ENCODE measurements at places on chromosomes 5 and 9. TPM values are rescaled to one million over a fixed set of nuclear protein-coding genes. Genes with fewer than 3 reads are reported as not detected.
A peak's percentile ranks its signal among the peaks of the same experiment; 100 is the strongest.

GRCh38 chr5:101977729-101978345, 318.2 kb downstream of the SLCO4C1 start:
- H3K36me3 ChIP-seq = no peaks in the 10 kb centered on the region
- H3K27me3 ChIP-seq = no peaks in the 10 kb centered on the region
- DNase-seq = no peak
- no peak overlapping the region for H3K4me3 ChIP-seq
- no peak overlapping the region for H3K27ac ChIP-seq

ADCY2 gene
- 5.8 TPM for total RNA-seq

SPATA31C1 gene
- total RNA-seq = not detected

ZNF618 gene
- total RNA-seq = 24.2 TPM

LHX3 gene
- not detected for total RNA-seq

IL17B gene
- not detected for total RNA-seq

GRCh38 chr5:76408104-76408654, 5.1 kb downstream of the IQGAP2 start:
- DNase-seq = no peak
- H3K36me3 ChIP-seq = no peaks in the 10 kb centered on the region
- H3K4me3 ChIP-seq = no peak overlapping the region
- H3K4me1 ChIP-seq = peaks cover 7% of the 10 kb centered on the region
- no peak overlapping the region for H3K27ac ChIP-seq
- H3K27me3 ChIP-seq = no peaks in the 10 kb centered on the region

UBE2QL1 gene
- total RNA-seq = 1.3 TPM

- H3K4me3 ChIP-seq = no peak overlapping the region
- no peaks in the 10 kb centered on the region for H3K27me3 ChIP-seq
- no peak for DNase-seq
- no peak overlapping the region for H3K27ac ChIP-seq
- no peaks in the 10 kb centered on the region for H3K4me1 ChIP-seq
Measured at GRCh38 chr5:69512740-69513260, 20.2 kb downstream of the OCLN start.

STKLD1 gene
- 0.48 TPM for total RNA-seq

AUH gene
- total RNA-seq = 23.2 TPM

COL23A1 gene
- 0.30 TPM for total RNA-seq

- H3K4me3 ChIP-seq = no peak overlapping the region
- no peaks in the 10 kb centered on the region for H3K27me3 ChIP-seq
- H3K4me1 ChIP-seq = no peaks in the 10 kb centered on the region
- DNase-seq = no peak
- no peak overlapping the region for H3K27ac ChIP-seq
Measured at GRCh38 chr9:116181853-116182610, 28.4 kb downstream of the PAPPA start.

GRCh38 chr9:111099199-111100008, 61.1 kb upstream of the LPAR1 start:
- H3K27ac ChIP-seq = no peak overlapping the region
- no peaks in the 10 kb centered on the region for H3K36me3 ChIP-seq
- no peaks in the 10 kb centered on the region for H3K4me1 ChIP-seq
- no peak for DNase-seq

DNA sequence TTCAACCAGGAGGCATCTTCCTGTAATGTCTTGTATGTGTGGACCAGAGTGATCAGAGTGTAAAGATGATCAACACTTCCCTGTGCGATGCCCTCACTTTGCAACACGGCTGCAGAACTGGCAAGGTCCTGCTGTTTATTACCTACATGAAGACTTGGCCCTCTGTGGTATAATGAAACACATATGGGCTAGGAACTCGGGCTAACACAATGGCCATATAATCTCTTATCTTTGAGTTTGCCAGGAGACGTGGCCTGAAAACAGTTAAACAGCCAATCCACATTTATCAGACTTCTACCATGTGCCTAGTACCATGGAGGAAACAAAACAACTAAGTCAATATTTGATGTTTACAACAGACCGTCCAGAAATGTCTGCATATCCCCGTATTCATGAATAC, 145.5 kb downstream of the ZNF462 start:
- H3K4me3 ChIP-seq = no peak overlapping the region
- no peaks in the 10 kb centered on the region for H3K36me3 ChIP-seq
- H3K4me1 ChIP-seq = no peaks in the 10 kb centered on the region

DNA sequence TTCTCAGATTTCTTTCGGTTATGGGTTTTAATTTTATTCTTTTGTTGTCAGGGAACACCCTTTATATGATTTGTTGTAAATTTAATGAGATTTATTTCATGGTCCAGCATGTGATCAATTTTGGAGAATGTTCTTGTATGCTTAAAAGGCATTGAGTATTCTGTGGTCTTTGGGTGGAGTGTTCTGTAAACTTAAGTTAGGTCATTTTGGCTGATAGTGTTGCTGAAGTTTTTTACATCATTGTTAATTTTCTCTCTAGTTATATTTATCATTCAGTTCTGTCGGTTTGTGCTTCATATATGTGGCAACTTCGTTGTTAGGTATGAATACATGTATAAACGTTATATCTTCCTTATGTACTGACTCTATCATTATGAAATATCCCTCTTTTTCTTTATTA, 55.5 kb downstream of the NIPBL start:
- peaks cover 3% of the 10 kb centered on the region for H3K4me1 ChIP-seq
- H3K4me3 ChIP-seq = no peak overlapping the region
- no peaks in the 10 kb centered on the region for H3K27me3 ChIP-seq
- no peak for DNase-seq
- H3K27ac ChIP-seq = no peak overlapping the region

TTC23L gene
- total RNA-seq = 3.3 TPM

CEP72 gene
- 4.0 TPM for total RNA-seq

PTCH1 gene
- total RNA-seq = 9.3 TPM

GRCh38 chr5:161572914-161573313, 26.4 kb upstream of the GABRB2 start:
- H3K4me1 ChIP-seq = no peaks in the 10 kb centered on the region
- H3K36me3 ChIP-seq = no peaks in the 10 kb centered on the region
- no peak overlapping the region for H3K27ac ChIP-seq
- no peaks in the 10 kb centered on the region for H3K27me3 ChIP-seq
- no peak for DNase-seq
- no peak overlapping the region for H3K4me3 ChIP-seq

FBP2 gene
- not detected for total RNA-seq

LMAN2 gene
- total RNA-seq = 90.0 TPM

DNA sequence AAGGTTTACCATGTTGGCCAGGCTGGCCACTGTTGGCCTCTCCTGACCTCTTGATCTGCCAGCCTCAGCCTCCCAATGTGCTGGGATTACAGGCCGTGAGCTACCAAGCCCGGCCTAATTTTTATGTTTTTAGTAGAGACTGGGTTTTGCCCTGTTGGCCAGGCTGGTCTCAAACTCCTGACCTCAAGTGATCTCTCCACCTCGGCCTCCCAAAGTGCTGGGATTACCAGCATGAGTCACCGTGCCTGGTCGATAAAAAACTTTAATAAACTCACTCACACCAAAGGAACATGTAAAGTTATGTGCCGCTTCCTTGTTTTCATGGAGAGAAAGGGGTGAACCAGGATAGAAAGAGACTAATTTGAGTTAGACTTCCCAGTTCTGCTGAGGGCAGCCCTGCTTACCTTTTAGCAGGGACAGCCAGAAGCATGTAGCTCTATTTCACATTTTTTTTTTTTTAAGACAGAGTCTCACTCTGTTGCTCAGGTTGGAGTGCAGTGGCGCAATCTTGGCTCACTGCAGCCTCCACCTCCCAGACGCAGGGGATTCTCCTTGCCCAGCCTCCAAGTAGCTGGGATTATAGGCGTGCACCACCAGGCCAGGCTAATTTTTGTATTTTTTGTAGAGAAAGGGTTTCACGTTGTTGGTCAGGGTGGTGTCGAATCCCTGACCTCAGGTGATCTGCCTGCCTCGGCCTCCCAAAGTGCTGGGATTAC, 11.4 kb upstream of the HAUS6 start:
- no peak overlapping the region for H3K4me3 ChIP-seq
- H3K27ac ChIP-seq = no peak overlapping the region
- H3K36me3 ChIP-seq = no peaks in the 10 kb centered on the region
- H3K27me3 ChIP-seq = no peaks in the 10 kb centered on the region
- no peak for DNase-seq

DNA sequence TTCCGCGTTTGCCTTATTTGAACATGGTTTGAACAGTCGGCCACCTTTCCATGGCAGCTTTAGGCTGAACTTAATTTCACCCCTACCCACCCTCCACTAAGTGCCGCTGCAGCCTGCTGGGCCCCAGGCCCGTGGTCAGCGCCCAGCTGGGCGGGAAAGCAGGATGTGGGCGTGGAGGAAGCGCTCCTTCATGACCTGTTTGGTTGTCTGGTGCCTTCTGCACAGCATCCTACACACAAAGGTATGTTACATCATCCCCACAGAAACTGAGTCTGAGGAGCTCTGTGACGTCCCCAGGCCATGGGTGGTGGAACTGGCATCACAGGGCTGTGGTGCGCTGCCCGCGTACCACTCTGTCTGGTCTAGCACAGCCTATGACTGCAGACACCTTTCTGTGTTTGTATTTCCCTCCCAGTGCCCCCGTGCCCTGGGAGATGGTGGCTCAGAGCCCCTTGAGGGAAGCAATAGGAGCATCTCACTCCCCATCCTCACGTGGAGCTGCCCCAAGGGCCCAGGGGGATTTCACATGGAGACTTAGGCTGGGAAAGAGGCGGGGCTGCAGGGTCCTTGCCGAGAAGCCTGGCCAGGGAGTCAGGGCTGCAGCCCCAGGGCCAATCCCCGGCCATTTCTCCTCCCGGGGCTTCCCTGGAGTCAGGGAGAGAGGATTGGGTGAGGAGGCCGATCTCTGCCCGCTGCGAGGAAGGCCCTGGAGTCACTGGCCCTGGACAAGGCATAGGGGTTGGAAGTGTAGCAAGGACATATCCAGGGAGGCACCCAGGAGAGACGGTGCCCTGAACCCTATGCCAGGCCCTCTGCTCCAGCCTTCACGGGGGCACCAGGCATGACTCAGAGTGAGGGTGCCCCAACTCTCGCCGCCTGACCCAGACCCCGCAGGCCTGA, 37.5 kb upstream of the SUSD3 start:
- H3K4me1 ChIP-seq = no peaks in the 10 kb centered on the region
- H3K27me3 ChIP-seq = no peaks in the 10 kb centered on the region
- no peak overlapping the region for H3K27ac ChIP-seq
- DNase-seq = peak; percentile 58

DNA sequence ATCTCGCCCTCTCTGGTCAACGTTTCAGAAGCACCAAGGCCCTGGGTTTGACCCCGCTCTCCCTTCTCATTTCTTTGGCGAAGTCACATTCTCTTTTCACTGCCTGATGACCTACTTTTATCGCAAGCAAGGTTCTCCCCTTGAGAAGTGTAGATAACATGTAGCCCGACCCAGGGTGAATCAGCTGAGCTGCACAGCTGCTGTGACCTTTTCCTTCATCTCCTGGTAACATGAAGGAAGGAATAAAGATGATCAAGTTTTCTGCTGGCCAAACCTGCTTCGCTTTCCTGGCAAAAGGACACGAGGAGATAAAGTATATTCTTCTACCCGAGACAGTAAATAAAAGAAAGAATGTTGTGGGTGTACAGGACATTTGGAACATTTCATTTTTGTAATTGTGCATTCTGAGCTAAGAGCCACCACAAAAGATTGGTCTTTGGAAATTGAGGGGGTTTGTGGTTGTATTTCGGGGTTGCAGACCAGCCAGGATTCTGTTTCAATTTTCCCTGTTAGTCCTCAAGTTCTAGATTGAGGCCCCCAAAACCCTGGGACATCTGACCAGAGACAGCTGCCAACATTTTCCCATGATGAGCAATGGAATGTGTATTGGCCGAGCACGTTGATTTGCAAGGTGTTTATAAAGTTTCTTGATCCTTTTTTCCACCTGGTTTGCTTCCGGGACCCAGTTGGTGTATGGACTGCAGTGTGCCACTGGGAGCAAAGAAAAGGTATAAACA, 155.1 kb upstream of the ZNF462 start:
- H3K27me3 ChIP-seq = no peaks in the 10 kb centered on the region
- H3K4me3 ChIP-seq = peak overlapping the region; percentile 8
- H3K36me3 ChIP-seq = no peaks in the 10 kb centered on the region
- no peak overlapping the region for H3K27ac ChIP-seq

C5orf58 gene
- total RNA-seq = not detected

SPINK7 gene
- not detected for total RNA-seq

F12 gene
- total RNA-seq = not detected

C5orf52 gene
- total RNA-seq = not detected

DNA sequence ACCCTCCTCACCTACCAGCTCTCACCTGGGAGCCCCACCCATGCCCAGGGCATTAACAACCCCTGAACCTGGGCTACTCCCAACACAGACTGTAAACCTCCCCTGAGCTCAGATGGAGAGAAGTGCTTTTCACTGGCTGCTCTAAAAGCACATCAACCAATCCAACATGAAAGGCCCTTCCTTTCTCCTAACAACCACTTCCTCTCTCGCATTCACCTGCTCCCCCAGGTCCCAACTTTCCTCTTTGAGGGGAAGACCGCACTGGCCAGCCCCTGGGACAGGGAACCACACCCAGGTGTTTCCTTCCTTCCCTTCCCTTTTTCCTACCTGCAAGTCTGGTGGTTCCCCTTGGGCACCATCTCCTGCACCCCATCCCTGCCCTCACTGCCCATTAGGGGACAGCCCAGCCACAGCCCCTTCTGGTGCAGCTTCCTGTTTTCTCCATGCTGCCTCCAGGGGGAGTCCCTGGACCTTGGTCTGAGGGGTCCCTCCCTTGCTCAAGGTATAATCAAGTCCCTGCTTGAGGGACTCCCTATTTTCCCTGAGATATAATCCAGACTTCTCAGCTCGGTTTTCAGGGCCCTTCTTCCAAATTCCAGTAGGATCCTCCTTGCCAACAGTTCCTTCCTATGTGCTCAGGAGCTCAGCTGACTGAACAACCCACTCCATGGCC, 30.5 kb upstream of the DAB2IP start:
- DNase-seq = peak; percentile 52
- H3K4me1 ChIP-seq = peaks cover 2% of the 10 kb centered on the region
- no peaks in the 10 kb centered on the region for H3K36me3 ChIP-seq
- no peaks in the 10 kb centered on the region for H3K27me3 ChIP-seq
- no peak overlapping the region for H3K27ac ChIP-seq
- no peak overlapping the region for H3K4me3 ChIP-seq

IGFBPL1 gene
- total RNA-seq = not detected

PCDHGB1 gene
- total RNA-seq = 6.7 TPM

DNA sequence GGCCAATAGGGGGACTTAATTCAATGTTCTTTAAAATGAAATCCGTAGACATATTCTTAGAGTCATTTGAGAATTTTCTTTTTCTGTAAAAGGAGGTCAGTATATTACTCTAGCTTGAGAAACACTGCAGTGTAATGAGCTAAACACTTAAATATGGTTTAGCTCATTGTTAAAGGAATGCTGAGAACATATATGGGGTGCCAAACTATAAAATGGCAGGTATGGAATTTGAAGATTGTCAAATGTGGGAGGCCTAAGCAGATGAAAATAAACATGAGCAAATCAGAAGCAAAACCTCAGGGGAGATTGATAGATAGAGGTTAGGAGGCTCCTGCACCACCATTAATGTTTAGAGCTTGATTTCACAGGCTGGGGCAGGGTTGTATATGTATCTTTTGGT, 57.9 kb downstream of the STX17 start:
- H3K27me3 ChIP-seq = no peaks in the 10 kb centered on the region
- H3K4me1 ChIP-seq = no peaks in the 10 kb centered on the region
- H3K27ac ChIP-seq = no peak overlapping the region
- H3K4me3 ChIP-seq = no peak overlapping the region
- H3K36me3 ChIP-seq = no peaks in the 10 kb centered on the region

TAF11L5 gene
- not detected for total RNA-seq

GRCh38 chr5:14142202-14142826, 828 bp upstream of the TRIO start:
- H3K36me3 ChIP-seq = no peaks in the 10 kb centered on the region
- H3K4me3 ChIP-seq = peak overlapping the region; percentile 75
- H3K27ac ChIP-seq = peak overlapping the region; percentile 84
- H3K4me1 ChIP-seq = peaks cover 9% of the 10 kb centered on the region
- no peak for DNase-seq
